ENCODE measurements at places on chromosomes 7 and 10. TPM values are rescaled to one million over a fixed set of nuclear protein-coding genes. Genes with fewer than 3 reads are reported as not detected.

Gene SLC29A4
- 7.9 TPM for total RNA-seq

Gene VAX1
- 3.2 TPM for total RNA-seq

DNA sequence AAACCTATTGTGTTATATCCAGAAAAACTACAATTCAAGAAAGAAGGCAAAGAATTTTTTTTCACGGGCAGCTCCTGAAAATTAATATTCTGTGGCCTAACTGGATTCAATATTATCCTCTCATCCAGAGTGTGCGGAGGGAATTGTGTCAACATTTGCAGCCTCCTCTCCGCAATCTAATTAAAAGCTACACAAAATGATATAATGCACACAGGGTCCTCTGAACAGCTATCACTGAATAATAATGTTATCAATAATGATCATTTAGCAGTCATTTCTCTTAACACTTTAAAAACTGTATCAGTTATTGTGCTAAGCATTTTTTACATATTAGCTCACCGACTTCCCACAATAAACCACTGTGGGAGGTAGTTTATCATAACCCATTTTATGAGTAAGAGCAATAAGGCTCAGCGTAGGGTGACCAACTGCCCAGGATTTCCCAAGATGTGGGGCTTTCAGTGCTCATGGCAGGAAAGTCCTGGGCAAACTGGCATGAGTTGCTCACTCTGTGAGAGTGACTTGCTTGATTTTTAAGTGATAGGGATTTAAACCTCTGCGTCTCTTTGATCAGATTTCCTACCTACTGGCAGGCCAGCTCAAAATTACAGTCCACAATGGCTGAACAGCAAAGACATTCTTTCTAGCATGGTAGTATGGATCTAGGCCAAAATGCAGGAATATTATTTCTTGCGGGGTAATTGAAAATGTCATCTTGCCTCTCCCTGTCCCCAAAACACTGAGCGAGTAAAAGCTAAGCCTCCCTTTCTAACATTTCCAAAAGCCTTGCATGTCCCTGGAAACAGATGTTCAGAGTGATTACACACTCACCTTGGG is 65.7 kb downstream of the AOAH start:
- DNase-seq: no peak

- DNase-seq: no peak
These were observed 1.6 kb upstream of the COL13A1 start for GRCh38 chr10:69800109-69800508.

DNA sequence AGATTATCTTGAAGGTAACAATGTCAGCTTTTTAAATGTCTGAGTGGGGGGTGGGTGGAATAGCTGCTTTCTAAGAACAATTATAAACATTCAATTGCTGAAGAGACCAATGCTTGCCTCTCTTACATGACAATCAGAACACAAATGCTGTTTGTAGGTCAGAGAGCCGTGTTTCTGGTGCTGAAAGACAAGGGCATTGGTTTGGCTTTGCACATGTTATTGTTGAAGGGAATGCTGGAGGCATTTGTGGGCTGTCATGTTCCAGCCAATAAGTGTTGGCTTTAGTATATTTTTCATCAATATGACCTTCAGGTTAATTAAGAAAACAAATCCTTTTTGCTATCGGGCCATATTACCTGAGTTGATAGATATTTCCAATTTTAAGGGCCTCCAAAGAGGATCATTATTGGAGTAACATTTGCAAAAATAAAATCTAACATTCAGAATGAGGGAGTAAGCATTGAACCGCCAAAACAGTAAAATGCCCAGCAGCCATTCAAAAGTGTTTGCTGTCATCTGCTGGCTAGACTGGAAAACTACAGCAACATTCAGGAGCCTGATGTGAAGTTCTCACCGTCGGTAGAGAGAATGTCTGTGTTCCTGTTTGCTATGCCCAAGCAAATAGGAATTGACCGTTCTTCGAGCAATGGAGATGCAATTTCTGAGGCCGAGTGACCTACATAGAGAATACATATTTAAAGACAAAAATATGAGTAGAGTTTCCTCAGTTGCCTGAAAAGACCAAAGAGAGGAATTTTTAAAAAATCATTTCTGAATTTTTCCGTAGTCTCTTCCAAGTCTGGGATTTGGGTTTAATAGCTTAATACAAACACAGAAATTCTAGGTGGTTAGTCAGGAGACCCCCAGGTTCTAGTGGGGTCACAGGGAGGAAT is 118.9 kb downstream of the APBB1IP start:
- DNase-seq: no peak

DNA sequence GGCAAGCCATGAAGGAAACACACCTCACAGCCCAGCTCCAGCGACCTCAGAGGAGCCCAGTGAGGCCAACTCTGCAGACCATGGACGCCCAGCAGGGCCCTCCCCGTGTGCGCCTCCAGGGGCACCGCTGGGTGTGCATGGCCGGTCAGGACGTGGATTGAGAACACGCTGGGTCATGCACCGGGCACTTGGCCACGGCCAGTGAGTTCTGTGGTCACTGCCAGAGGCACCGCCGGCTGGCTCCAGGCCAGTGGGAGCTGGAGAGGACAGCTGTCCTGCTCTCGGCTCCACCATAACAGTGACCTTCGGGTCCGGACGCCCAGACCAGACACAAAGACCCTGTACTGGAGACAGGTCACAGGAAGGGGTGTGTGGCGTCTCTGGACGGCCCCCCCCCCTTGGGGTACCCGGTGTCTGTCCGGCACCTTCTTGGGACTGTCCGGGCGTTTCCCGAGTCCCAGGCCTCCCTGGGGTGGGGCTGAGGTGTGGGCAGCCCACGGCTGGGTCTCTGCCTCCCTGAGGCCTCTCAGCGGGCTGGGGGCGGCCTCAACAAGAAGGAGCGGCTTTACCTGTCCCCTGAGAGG is 50.4 kb upstream of the NKX6-2 start:
- peak; percentile 85 for DNase-seq

DNA sequence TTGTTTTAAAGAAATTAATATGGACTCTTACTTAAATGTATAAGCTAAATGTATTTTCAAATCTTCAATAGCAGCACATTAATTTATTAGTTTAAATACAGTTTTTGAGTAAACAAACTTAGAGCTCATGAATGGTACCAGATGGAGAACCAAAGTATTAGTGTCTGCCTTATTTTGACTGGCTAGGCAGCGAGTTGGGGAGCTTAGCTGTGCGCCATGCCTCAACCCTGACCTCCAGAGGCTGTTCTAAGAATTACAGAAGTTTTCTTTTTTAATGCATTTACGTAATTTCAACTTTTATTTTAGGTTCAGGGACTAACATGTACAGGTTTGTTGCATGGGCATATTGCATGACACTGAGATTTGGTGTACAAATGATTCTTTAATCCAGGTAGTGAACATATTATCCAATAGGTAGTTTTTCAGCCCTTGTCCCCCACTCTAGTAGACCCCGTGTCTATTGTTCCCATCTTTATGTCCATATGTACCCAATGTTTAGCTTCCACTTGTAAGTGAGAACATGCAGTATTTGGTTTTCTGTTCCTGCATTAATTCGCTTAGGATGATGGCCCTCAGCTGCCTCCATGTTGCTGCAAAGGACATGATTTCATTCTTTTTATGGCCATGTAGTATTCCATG is 166.8 kb downstream of the IQUB start:
- no peak for DNase-seq

DNA sequence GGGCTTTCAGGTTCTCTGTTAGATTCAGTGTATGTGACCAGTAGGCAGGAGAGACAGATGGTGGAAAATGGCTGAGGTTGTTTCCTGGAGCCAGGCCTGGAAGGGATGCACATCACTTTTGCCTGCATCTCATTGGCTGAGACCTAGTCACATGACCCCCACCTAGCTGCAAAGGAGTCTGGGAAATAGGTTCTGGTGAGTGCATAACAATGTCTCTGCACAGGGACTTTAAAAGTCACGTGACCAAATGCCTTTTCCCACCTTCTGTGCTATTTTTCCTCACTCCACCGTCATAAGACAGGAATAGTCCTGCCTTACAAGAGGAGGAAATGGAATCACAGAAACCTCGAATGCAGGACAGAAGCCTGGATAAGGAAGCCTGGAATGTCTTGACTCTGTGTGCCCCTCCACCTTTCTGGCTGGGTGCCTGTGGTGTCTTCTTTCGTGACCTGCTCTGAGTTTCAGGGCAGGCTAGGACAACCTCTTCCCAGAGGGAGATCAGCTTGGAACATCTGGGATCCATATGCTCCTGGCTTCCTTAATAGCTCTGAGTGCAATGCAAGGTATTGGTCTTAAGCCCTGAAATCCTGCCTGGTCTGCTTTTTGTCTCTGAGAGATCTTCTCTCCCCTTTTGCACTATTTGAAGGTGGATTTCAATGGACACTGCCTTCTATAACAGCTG is 139.9 kb upstream of the ZNF438 start:
- DNase-seq: no peak

DNA sequence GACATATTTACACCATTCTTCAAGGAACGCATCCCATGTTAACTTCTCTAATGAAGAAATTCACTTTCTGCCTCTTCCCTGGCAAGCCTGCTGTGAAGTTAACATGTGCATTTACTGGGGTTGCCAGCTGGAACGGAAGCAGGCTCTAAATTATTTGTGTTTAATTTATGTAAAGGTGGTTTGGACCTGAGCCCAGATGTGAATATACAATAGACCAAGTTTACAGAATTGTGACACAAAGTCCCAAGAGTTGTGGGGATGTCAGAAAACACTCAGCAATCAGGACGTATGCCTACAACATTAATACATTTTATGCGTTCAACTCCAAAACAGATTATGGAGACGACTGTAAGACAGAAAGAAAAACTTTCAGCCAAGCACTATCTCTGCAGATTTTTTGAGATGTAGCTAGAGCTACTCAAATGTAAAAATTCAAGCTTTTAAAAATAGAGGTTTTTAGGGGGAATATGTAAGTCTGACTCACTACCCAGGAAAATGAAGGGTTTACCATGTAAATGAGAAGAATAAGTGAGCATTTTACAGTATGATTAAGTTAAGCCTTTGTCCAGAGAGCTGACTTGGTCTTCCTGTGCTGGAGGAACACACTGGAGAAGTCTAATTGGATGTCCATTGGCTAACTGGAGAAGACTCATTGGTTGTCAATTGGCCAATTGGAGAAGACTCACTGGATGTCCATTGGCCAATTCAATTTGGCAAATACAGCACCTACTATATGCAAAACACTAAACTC is 19.5 kb downstream of the NRP1 start:
- DNase-seq: no peak

GRCh38 chr10:635088-635861 is 54.2 kb downstream of the DIP2C start:
- no peak for DNase-seq

DNA sequence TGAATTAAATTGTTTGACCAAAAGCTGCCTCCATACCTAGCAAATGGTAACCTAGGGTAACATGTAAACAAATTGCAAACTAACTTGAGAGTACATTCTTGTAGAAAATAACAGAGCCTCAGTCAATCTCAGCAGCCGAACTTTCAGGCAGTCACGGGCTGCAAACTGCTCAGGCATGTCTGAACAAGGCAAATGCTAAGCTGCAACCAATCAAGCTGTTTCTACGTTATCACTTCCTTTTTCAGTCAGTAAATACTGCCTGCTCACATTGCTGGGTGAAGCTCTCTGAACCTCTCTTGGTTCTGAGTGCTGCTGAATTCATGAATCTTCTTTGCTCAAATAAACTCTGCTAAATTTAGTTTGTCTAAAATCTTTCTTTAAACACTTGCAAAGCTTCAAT is 1212.4 kb downstream of the SORCS1 start:
- no peak for DNase-seq

- no peak for DNase-seq
These were observed 41.2 kb downstream of the SPAG6 start for GRCh38 chr10:22386503-22386902.

DNA sequence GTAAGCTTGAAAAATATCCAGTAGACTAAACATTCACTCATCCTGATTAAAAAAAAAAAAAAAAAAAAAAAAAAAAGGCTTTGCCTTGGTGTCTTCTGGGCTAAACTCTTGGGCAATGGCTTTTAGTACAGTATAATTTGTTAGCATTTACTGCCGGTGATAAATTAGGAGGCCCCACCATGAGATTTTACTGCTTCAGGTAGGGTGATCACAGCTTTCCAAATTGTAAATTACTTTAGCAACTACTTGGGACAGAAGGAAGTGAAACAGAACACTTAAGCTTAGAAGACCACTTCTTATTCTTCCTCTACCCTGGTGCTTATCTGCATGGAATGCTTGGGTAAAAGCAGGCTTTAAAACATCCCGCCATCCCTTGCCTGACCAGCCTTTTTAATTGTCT is 152.1 kb downstream of the HIBADH start:
- no peak for DNase-seq

GRCh38 chr7:128833148-128833945 is 3.1 kb downstream of the FLNC start:
- DNase-seq: no peak

DNA sequence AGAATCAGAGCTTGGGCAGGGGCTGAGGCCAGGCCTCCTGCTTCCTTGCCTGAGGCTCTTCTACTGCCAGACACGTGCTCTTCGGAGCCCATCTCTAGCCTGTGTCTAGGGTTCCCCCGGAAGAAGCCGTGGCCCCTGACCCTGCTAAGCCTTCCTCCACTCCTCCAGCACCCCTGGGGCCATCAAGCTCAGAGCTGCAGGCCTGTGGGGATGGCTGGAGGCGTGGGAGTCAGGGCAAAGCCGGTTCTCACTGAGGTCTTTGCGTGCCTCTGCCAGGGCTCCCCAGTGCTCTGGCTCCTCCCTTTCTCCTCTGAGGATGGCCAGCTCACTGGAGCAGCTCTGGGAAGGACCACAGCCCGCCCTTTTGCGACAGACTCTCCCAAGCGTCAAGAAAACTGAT is 34.4 kb downstream of the GHRHR start:
- no peak for DNase-seq

DNA sequence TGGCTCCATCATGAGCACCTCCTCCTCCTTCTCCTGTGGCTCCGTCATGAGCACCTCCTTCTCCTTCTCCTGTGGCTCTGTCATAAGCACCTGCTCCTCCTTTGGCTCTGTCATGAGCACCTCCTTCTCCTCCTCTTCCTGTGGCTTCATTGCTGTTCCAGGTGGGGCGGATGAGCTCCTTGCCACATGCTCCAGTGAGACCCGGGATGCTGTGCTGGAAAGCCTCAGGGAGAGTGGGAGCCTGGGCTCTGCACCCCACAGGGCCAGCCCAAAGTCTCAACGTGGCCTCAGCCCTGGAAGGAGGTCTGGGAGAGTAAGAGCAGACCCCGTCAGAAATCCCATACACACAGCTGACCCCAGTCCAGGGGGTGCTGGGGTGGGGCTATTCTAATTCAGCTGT is 380.7 kb downstream of the TCERG1L start:
- DNase-seq: peak; percentile 77

Gene C10orf90
- not detected for total RNA-seq

GRCh38 chr7:51786284-51786683 is 469.7 kb upstream of the COBL start:
- no peak for DNase-seq

- no peak for DNase-seq
These were observed 612.6 kb downstream of the AUTS2 start for GRCh38 chr7:70210936-70211310.

Gene NPC1L1
- total RNA-seq: not detected

Gene SERPINE1
- total RNA-seq: 328 TPM

DNA sequence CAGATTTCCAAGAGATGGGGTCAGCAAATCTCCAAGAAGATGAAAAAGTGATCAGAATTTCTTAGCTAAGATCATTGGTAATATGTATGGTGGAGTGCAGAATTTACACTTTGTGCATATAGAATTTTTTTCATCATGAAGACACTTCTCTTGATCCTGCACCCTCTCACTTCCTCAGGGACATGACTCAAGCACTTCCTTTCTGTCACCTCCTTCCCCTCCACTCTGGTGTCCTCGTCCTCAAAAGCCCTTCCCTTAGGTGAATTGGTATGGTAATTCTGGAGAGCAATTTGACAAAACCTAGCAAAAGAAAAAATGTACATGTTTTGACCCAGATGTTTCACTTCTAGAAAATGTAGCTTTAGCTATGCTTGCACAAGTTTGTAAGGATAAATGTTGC is 18.1 kb downstream of the CALN1 start:
- no peak for DNase-seq

Measured in osteocyte (in vitro differentiated cells).